ENCODE measurements at places on chromosomes 16 and 17.

DNA sequence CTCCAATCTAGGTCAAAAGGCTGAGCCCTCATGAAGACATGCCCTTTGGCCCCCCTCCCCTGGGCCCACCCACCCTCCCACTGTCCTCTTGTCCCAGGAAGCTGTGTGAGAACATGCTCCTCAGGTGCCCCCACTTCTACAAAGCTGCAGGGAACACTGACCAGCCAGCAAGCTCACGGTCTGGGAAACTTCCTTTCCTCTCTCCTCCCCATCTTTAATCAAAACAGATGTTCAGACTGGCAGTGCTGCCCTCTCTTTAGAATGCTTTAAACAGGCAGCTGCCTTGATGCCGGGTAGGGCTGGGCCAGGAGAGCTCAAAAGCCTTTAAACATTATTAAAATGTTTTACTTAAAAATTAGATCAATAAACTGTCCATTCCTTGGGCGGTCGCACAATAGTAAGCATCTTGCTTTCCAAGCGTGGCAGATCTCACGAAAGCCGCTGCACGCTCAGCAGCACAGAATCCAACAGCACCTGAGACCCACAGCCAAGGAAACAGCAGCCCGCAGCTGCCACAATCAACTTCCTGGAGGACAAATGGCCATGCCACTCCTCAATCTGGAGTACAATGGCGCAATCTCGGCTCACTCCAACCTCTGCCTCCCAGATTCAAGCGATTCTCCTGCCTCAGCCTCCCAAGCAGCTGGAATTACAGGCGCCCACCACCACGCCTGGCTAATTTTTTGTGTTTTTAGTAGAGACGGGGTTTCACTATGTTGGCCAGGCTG is 399.2 kb downstream of the SLC39A11 start:
- DNase-seq: no peak

- no peak for DNase-seq
Measured at GRCh38 chr17:41294016-41294415, 8.6 kb downstream of the KRTAP29-1 start.

DNA sequence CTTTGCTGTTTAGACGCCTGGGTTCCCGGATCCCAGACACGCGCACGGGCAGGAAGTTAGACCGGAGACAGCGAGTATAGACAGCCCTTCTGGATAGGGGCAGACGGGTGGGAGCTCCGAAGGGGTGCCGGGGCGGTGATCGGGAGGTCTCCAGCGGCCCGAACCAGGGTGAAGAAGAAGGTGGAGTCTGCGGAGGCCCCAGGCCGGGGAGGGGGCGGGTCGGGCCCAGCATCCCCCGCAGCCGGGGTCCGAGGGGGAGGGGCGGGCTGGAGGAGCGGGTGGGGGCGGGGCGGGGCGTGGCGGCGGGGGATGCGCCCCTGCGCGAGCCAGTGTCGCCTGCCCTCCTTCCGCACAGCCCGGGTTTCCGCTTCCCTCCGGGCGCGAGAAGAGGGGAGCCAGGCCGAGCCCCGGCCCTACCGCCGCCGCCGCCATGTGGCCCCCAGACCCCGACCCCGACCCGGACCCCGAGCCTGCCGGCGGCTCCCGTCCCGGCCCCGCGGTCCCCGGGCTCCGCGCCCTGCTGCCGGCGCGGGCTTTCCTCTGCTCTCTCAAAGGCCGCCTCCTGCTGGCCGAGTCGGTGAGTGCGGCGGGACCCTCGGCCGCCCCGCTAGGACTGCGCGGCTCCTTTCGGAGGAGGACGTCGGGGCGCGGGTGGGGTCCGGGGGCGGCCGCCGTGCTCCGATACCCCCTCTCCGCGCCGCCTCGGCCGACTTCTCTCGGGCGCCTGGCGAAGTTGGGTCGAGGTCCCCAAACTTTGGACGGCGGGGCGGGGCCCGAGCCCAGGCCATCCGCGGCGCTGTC is at the start of gene CMTM3:
CMTM3 (plus strand) TSS at position 329 of the 801 bp plus-strand sequence; CDS start at position 431, 102 bp downstream.
- no peak for DNase-seq

GRCh38 chr17:2083613-2084035 is 28.7 kb downstream of the HIC1 start:
- no peak for DNase-seq

DNA sequence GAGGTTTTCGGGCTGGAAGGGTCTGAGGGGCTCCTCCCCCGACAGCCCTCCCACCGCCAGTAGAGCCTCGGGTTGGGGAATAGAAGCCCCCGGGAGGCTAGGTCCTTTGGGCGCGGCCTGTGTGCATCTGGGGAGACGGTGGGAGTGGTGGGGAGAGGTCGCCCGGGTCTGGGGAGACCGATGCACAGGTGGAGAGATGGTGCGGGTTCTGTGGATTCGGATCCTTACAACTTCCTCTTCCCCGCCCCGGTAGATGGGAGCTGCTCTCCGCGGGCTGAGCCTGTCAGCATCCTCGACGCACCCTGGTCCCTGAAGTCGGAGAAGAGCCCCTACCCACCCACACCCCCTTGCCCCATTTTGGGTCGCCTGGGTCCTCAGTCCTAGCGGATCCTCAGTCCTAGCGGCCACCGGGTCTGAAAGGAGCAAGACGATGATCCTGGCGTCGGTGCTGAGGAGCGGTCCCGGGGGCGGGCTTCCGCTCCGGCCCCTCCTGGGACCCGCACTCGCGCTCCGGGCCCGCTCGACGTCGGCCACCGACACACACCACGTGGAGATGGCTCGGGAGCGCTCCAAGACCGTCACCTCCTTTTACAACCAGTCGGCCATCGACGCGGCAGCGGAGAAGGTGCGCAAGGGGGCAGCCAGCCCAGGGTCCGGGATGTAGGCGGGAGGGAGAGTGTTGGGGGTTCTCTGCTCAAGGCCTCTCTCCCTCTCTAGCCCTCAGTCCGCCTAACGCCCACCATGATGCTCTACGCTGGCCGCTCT is 790 bp downstream of the BCKDK start:
- no peak for DNase-seq

GRCh38 chr16:9334103-9334502 is 242.7 kb downstream of the HAPSTR1 start:
- no peak for DNase-seq

DNA sequence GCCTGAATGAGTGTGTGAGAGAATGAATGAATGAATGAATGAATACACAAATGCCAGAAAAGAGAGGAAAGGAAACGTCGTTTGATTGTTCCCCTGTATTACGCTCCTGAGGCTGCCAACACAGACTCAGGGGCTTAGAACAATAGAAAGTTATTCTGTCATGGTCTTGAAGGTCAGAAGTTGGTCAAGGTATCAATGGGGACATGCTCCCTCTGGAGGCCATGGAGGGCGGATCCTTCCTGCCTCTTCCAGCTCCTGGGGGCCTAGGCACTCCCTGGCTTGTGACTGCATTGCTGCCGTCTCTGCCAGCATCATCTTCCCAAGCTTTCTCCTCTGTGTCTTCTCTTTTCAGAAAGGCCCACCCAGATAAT is 1.5 kb upstream of the SLC38A8 start:
- no peak for DNase-seq

- DNase-seq: no peak
Measured at GRCh38 chr17:66941773-66942450, 22.6 kb upstream of the CACNG4 start.

- DNase-seq: peak; percentile 61
Measured at GRCh38 chr17:49315551-49316257, 46.3 kb downstream of the ZNF652 start.

- no peak for DNase-seq
Measured at GRCh38 chr17:48426019-48426665, 3.9 kb downstream of the SKAP1 start.

DNA sequence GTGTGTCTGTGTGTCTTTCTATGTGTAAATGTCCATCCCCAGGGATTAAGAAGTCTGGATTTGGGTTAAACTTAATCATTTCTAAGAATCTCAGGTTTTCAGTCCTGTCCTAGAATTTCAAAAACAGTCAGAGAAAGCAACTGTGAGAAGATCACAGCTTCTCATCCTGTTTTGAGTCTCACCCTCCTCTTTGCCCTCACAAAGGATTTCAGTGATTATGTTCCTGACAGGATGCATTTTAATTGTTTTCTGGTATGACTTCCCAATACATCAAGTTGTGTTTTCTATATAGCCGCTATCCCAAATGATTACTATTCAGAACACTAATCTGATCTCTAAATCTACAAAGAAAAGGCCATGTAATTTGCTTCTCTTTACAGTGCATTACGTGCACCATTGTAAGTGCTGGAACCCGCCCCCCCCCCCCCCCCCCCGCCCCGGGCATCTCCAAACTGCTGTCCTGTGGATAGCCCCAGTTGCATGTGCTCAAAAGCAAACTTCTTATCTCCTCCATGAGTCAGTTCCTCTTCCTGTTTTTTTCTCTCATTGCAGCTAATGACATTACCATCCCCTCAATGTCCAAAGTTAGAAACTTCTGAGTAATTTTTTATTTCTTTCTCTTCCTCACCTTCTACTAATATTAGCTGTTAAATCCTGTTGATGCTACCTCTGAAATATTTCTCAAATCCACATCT is 73.9 kb downstream of the CDH13 start:
- DNase-seq: no peak

DNA sequence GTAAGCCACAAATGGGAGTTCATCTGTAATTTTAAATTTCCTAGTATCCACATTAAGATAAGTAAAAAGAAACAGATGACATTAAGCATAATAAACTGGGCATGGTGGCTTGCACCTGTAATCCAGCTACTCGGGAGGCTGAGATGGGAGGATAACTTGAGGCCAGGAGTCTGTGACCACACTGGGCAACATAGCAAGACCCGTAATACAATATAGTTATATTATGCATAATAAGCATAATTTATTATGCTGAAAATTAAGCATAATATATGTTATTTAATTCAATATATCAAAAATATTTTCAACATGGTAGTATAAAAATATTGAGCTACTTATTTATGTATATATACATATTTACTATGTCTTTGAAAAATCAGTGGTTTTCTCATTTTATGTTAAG is 48.2 kb downstream of the RNF135 start:
- DNase-seq: no peak

DNA sequence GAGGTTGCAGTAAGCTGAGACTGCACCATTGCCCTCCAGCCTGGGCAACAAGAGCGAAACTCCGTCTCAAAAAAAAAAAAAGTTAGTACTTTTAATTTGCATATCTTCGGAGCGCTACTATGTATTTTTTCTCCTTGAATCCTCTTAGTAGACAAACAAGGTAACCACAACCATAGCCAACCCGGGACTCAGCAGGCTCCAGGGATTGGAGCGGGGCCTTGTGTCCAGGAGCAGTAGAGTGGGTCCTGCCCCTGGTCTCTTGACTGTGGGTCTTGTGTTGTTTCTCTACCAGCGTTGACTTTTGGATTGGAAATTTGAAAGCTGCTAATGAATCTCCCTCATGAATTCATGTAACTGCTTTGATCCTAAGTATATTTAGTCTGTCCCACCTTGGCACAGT is 32.3 kb downstream of the PRMT7 start:
- no peak for DNase-seq

DNA sequence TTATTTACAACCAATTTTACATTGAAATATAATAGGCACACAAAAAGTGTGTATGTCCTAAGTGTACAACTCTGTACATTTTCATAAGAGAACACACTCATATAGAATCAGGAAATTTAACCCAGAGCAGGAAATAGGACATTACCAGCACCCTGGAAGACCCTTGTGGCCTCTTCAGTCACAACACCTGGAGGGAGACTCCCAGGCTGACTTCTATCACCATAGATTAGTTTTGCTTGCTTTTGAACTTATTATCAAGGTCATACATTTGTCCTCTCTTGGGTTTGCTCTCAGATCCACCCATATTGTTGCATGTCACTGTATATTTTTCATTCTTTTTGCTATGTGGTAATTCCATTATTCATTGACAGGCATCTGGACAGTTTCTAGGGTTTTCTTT is 5.8 kb downstream of the RIPOR1 start:
- DNase-seq: no peak

- no peak for DNase-seq
Measured at GRCh38 chr16:7602291-7602950, 269.8 kb downstream of the RBFOX1 start.

- no peak for DNase-seq
Measured at GRCh38 chr17:9221147-9221921, 200.0 kb downstream of the NTN1 start.

- DNase-seq: no peak
Measured at GRCh38 chr17:33469911-33470310, 176.8 kb upstream of the ASIC2 start.

GRCh38 chr17:47934856-47935255 is 6.5 kb upstream of the PNPO start:
- no peak for DNase-seq

GRCh38 chr17:28117304-28117703 is 74.8 kb downstream of the NLK start:
- DNase-seq: no peak

GRCh38 chr17:62064029-62064790 is 868 bp downstream of the MED13 start:
- no peak for DNase-seq

DNA sequence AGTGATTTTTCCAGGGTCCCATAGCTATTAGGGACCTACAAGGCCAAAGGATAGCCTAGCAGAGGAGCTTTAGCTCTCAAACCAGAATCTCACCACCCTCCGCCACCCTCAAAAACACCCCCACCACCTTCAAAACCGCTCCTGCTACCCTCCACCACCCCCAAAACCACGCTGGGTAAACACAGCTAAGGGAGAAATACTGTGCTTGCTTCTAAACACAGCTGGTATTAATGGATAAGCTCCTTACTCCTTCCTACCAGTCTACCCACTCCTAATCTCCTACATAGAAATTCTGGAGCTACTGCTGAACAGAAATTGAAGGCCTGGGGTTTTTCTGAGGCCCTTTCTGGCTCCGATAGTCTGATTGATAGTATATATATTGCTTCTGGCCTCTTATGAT is 2.2 kb upstream of the LPCAT2 start:
- DNase-seq: no peak

GRCh38 chr16:87350681-87351319 is 32.8 kb downstream of the FBXO31 start:
- DNase-seq: no peak

DNA sequence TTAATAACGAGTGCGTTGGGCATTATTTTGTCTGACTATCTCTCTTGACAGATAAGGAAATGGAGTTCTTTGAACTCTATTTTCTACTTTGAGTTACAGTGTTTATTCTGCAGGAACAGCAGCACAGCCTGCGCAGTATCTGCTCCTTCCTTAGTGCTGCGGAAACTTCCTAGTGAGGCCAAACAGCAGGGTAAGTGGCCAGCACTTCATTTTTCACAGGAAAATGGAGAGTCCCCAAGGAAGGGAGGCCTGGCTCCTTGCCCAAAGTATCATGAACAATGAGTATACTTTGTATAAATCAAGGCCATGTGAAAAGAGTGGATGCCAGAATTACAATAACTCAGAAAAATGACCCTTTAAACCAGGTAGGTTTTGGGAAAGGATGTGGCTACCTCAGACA is 140.6 kb downstream of the VPS53 start:
- no peak for DNase-seq

- no peak for DNase-seq
Measured at GRCh38 chr16:52671590-52671989, 124.6 kb upstream of the TOX3 start.

- no peak for DNase-seq
Measured at GRCh38 chr17:53100126-53100525, 722.6 kb upstream of the KIF2B start.

DNA sequence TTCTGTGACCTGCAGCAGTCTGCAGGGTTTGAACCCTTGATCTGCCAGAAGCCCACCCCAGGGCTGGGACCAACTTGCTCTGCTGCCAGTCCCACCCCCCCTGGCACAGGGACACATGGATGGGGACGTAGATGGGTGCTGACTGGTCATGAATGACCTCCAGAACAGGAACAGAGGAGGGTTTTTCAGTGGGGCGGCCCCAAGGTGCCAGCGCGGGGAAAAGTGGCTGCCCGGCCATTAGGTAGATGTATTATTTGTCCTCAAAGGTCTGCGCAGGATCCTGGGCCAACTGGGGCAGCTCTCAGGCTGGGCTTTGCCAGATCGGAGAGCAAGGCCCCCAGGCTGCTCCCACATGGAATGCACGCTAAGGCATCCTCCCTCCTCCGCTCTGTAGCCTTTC is 265.2 kb upstream of the TNRC6C start:
- DNase-seq: no peak
